ENCODE measurements at places on chromosomes 4 and X.

- DNase-seq: no peak
Measured at GRCh38 chrX:119981286-119982070, 37.9 kb upstream of the NKAP start.

DNA sequence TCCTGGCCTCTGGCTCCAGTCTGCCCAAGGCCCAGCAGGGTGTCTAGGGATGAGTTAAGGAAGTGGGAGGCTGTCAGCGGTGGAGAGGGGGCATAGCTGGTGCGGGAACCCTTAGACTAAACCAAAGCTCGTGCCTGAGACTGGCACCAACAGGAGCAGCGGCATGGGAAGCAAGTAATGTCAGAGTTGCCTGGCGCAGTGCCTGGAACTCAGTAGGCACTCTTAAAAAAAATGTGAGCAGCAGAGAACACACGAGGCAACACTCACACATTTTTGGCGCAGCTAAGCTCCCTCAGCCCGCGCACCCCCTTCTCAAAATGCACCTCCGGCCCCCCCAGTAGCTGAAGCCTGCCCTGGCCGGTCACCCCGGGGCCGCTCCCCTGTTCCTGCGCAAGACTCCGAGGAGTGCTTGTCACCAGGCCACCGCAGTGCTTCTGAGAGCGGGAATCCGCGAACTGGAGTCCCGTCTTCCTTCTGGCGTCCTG lies 583 bp downstream of the GABRE start:
- no peak for DNase-seq

DNA sequence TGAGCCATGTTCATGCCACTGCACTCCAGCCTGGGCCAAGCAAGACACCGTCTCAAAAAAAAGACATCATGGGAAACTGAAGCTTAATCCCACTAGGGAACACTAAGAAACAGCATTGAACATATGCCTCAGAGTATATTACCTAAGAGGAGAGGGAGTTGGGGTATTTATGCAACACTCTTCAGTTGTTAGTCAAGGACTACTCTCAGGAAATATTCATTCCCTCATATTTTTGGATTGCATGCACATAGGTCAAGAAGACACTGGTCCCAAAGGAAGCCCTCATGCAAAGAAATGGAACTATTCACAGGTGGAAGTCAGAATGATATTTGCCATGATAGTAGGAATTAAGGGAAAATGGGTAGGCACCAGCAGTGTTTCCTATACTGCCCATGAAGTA lies 22.8 kb upstream of the PAPSS1 start:
- DNase-seq: no peak

- DNase-seq: no peak
Measured at GRCh38 chr4:95155759-95156451, 392.9 kb downstream of the UNC5C start.

GRCh38 chr4:113502906-113503305 lies 258.6 kb downstream of the CAMK2D start:
- DNase-seq: no peak

Data from stimulated activated CD4-positive, alpha-beta T cell treated with anti-CD3 and anti-CD28 coated beads, Interleukin-1b, Interleukin-23, amount 100 ng/mL, for 1 hour (primary cell).